Putamen (tissue), 1 donor: ENCODE measurements at places on chromosomes 5 and 9.

- DNase-seq, result no peak
Measured at GRCh38 chr9:79196606-79197005, 375.2 kb upstream of the TLE4 start.

GRCh38 chr5:177300236-177300880 lies 3.2 kb downstream of the RAB24 start:
- DNase-seq, result no peak

- no peak for DNase-seq
Measured at GRCh38 chr5:60487885-60488442, 212.0 kb downstream of the DEPDC1B start.

DNA sequence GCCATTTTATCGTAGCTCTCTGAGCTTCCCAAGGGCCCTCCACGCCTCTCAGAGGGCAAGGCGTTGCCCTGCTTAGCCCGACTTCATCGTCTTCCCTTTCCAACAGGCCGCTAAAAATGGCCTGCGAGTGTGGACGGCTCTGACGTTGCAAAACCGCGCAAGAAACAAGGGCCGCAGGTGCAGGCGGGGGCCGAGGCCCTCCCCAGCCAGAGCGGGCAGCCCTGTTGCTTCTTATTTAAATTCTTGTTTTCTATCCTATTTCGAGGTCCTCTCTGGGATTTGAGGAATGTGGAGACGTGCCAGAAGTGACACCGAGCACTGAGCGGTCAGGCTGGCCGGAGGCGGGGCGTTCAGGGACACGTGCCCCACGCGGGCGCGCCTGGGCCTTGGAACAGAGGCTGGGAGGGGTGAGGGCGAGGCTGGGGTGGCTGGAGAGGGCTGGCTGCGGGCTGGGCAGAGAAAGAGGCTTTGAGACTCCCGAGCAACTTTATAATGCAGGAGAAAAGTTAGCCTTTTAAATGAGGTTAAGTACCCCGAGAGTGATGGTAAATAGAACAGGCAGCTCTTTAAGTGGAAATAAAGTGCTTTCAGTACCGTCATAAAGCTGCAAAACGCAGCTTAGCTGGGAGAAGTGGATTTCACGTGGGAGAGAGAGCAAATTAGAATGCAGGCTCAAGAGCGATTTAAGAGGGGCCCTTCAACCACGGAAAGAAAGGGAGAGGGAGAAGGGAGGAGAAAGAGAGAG lies 243.6 kb downstream of the AUH start:
- DNase-seq, result peak; percentile 48
